Large intestine (tissue), 12 donors: ENCODE measurements at places on chromosomes 2 and 18. TPM values are rescaled to one million over a fixed set of nuclear protein-coding genes. Genes with fewer than 3 reads are reported as not detected.

GKN2 gene
- 0.10 TPM for polyA plus RNA-seq

DNA sequence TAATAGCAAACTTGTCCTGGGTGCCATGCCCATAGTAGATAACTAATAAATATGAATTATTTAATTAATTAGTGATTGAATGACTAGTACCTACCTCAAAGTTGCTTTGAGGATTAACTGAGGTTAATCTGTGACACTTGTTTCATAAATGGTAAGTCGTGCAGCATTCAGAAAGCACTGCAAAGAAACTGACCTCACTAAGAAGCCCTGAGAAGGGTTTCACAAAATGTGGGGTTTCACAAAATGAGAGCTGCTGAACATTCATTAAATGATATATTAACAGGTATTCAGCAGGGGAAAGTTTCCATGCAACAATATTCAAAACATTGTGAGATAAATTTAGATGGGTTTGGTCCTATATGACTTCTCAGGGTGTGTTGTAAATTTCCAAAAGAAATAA, 236.2 kb downstream of the OSR1 start:
- no peaks in the 10 kb centered on the region for H3K36me3 ChIP-seq
- DNase-seq, result no peak
- no peak overlapping the region for H3K4me3 ChIP-seq
- H3K4me1 ChIP-seq, result no peaks in the 10 kb centered on the region
- H3K27me3 ChIP-seq, result no peaks in the 10 kb centered on the region

- no peaks in the 10 kb centered on the region for H3K36me3 ChIP-seq
- H3K4me3 ChIP-seq, result no peak overlapping the region
- no peak overlapping the region for H3K27ac ChIP-seq
Observed at GRCh38 chr2:224058048-224058775, 19.1 kb upstream of the SERPINE2 start.

CYTIP gene
- 20.4 TPM for polyA plus RNA-seq

DNA sequence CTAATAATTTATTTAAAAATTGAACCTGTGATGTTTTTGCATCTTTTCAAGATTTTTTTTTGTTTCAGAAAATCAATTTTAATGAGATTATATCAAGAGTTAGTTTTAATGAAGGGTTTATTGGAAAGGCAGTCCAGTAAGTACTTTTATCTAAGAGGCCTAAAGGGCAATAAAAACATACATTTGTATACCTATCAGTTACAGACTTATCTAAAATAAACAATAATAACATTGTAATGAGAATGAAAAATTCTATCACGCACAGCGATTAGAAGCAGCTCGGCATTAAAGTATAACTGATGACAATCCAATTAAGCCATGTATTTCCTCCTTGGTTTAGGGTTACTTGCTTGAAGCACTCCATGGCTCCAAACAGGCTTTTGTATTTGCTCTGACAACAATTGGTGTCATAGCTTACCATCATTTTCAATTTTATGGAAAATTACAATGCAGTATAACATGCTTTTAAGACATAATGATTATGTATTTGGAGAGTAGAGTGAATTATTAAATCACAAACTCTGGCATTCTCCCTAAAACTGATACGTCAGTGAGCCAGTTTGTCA, 629.4 kb downstream of the TSN start:
- H3K4me1 ChIP-seq, result no peaks in the 10 kb centered on the region
- no peak overlapping the region for H3K27ac ChIP-seq
- H3K36me3 ChIP-seq, result no peaks in the 10 kb centered on the region
- no peak for DNase-seq
- H3K27me3 ChIP-seq, result no peaks in the 10 kb centered on the region
- H3K4me3 ChIP-seq, result no peak overlapping the region

DNA sequence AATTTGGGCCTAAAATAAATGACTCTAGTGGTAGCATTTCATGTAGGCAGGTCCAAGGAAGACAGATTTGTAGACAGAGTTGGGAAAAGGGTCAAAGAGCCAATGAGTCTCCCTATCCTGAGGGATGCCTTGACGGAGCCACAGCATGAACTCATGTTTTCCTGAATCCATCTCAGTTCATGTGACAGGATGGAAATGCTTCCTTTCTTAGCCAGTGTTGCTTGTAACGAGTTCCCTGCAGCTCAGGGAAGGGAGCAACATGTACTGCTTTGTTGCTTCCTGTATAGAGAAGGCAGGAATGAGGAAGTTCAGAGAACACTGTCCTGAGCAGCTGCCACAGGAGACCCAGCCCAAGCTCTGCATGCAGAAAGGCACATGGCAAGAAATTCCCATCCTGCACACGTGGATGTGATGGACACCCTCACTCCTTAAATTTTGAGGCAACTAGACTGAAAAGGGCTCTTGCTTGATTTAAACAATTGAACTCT, 27.9 kb downstream of the TMEM17 start:
- H3K27me3 ChIP-seq, result no peaks in the 10 kb centered on the region
- no peak overlapping the region for H3K27ac ChIP-seq
- peaks cover 6% of the 10 kb centered on the region for H3K4me1 ChIP-seq
- H3K36me3 ChIP-seq, result no peaks in the 10 kb centered on the region
- no peak overlapping the region for H3K4me3 ChIP-seq
- no peak for DNase-seq

DNA sequence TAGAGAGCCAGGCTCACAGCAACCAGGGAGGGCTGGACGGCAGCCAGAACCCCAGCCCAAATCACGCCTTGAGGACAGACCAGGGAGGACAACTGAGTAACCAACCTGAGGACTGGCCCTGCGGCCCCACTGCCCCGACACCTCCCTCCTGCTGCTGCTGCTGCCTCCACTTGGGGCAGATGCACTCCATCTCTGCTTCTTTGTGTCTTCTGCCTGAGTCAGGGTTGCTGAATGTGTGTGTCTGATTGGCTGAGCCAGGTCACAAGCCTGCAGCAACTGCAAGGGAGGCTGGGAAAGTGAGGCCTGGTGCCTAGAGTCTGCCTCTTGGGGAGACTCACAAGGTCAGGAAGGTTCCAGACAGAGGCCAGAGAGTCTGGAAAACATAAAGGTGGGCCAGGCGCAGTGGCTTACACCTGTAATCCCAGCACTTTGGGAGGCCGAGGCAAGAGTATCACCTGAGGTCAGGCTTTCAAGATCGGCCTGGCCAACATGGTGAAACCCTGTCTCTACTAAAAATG, 83.4 kb downstream of the ZFP36L2 start:
- H3K27ac ChIP-seq, result no peak overlapping the region
- H3K4me3 ChIP-seq, result no peak overlapping the region

DNA sequence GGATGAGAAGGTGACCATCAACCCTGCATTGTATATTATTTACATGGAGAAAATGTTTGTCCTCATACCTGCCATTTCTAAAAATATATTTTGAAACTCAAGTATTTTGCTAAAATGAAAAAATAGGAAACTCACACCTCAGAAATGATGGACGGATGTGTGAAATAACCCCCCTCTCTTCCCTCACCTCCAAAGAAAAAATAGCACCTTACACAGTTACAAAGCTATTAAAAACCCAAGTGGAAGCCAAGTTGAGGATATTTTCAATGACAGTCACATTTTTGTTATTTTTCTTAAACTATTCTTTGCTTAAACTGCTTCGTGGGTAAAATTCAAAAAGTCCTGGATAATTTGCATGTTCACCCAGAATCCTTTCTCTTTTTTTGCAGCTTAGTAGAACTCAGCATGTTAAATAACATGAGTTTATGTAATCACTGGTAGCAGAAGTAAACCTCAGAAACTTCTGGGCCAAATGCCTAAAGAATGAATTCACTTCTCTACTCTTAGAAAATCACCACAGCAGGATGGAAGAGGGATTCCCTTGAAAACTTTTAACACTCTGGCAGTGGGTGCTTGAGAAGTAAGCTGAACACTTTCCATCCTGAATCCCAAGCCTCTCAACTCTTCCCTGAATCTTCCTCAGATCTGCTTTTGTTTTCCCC, 768 bp downstream of the DSC1 start:
- H3K4me3 ChIP-seq, result no peak overlapping the region
- no peak for DNase-seq
- H3K27ac ChIP-seq, result no peak overlapping the region
- H3K36me3 ChIP-seq, result no peaks in the 10 kb centered on the region
- no peaks in the 10 kb centered on the region for H3K4me1 ChIP-seq
